ENCODE measurements at places on chromosomes 16 and 17. TPM values are rescaled to one million over a fixed set of nuclear protein-coding genes. Genes with fewer than 3 reads are reported as not detected.

The MSRB1 gene
- total RNA-seq = 17.4 TPM

The CCL17 gene
- not detected for total RNA-seq

The SMIM5 gene
- 0.48 TPM for total RNA-seq

The TBC1D3E gene
- not detected for total RNA-seq

DNA sequence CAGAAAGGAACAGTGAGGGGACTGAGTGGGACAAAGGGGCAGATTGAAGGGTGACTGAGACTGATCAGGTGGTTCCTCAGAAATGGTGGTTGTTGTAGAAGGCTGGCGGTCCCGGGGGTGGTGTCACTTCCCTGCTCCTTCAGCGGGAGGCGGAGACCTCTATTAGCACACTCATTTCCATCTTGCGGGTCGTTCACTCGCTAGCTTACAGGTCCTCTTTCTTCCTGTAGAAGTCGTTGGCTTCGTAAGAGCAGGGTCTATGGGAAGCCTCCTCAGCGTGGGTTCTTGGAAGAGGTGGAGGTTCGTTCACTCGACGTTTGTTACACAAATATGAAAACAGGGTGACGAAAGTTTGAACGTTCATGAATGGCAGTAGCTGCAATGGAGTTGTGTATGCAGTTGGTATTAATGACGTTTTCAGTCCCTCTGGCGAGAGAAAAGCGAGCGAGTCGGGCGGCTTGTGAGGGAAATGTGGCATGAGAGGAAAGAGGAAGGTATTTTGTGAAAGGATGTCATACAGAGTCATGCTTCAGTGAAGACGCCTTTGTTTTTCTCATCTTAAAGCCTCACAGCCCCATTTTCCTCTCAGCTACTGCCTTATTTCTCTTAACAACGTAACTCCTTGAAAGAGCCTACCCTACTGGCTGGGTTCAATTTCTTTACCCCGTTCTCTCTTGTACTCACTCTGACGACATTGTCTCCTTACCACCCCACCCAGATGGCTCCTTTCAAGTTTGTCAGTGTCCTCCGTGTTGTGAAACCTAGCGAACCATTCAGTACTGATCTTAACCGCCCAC lies 667 bp downstream of the EFCAB13 start:
- DNase-seq = peak; percentile 66
- H3K27me3 ChIP-seq = no peaks in the 10 kb centered on the region
- H3K4me1 ChIP-seq = no peaks in the 10 kb centered on the region
- H3K4me3 ChIP-seq = peak overlapping the region; percentile 73

- no peaks in the 10 kb centered on the region for H3K4me1 ChIP-seq
- peak overlapping the region; percentile 66 for H3K27ac ChIP-seq
- no peaks in the 10 kb centered on the region for H3K36me3 ChIP-seq
- no peaks in the 10 kb centered on the region for H3K27me3 ChIP-seq
- H3K4me3 ChIP-seq = no peak overlapping the region
- DNase-seq = no peak
Measured at GRCh38 chr16:50667497-50668367, 13.4 kb downstream of the SNX20 start.

GRCh38 chr17:83200231-83200699 lies 120.9 kb downstream of the METRNL start:
- peak overlapping the region; percentile 74 for H3K27ac ChIP-seq
- peaks cover 17% of the 10 kb centered on the region for H3K4me1 ChIP-seq
- DNase-seq = peak; percentile 90
- H3K4me3 ChIP-seq = no peak overlapping the region
- no peaks in the 10 kb centered on the region for H3K27me3 ChIP-seq
- H3K36me3 ChIP-seq = no peaks in the 10 kb centered on the region

DNA sequence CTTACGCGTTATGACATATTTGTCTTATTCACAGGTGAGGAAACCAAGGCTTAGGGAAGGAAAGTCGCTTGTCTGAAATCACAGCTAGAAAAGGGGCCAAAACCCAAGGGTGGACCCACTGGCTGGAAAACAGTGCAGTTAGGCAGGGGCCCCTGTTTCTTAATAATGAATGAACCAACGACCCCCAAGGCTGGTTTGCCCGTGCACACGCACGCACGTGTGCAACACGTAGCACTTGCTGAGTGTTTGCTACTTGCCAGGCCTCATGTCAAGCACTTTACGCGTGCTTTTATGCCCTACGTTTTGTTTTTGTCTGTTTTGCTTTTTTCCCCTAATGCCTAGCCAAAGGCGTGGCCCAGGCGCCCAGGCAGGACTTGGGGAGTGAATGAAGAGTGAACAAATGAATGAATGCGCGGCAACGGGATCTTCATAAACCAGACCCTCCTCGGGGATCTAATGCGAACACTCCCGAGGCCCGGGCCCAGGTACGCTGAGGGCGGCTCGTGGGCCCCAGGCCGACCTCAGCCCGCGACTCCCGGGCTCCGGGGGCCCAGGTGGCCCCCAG lies 571 bp upstream of the USP10 start:
- DNase-seq = no peak
- no peaks in the 10 kb centered on the region for H3K36me3 ChIP-seq
- peak overlapping the region; percentile 99 for H3K4me3 ChIP-seq
- peak overlapping the region; percentile 96 for H3K27ac ChIP-seq
- peaks cover 5% of the 10 kb centered on the region for H3K4me1 ChIP-seq

GRCh38 chr16:11356573-11357331 lies 11.5 kb downstream of the RMI2 start:
- H3K27ac ChIP-seq = no peak overlapping the region
- DNase-seq = no peak
- no peaks in the 10 kb centered on the region for H3K27me3 ChIP-seq

DNA sequence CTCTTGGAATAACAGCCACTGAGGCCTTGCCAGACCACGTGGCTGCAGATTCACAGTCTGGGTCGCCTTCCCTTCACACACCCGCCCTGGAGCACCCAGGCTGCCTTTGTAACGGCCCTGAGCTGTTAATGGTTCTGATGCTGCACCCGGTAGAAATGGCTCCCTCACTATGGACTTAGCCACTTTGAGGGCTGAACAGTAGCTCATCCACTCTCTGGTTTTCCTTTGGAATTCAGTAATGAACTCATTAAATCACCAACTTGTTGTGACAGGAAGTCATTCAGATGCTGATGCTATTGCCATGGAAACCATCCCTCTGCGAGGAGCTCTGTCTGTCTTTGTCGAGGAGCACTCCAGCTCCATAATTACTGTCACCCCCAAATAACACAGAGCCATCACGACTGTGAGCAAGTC lies 59.2 kb downstream of the CDK5R1 start:
- no peaks in the 10 kb centered on the region for H3K36me3 ChIP-seq
- H3K27ac ChIP-seq = no peak overlapping the region
- no peak for DNase-seq
- no peaks in the 10 kb centered on the region for H3K27me3 ChIP-seq

DNA sequence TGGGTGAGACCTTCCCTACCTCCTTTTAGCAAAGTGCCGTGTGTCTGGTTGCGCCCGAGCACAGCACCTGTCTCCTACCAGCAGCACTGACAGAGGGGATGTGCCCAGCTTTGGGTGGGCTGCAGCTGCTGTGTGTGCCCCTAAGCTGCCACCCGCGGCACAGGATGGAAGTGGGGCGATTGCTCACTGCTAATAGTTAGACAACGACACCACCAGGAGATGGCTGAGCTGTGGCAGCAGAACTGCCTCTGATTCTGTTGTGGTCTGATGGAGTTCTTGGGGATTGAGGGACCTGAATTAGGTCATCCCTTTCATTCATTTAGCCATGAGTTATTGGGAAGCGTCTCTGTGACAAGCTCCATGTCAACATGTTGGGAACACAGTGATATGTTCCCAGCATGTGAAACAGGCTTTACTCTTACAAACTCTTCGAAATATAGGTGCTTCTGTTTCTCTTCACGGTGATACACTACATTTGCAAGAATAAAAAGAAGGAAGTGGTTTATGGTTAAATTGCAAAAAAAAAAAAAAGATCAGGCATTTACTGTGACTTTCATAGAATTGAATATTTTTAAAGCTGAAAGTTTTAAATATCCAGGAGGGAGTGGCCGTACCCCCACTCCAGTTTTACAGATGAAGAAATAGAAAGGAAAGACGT lies 184.4 kb downstream of the MAF start:
- no peak overlapping the region for H3K4me3 ChIP-seq
- no peaks in the 10 kb centered on the region for H3K4me1 ChIP-seq
- DNase-seq = no peak
- H3K36me3 ChIP-seq = no peaks in the 10 kb centered on the region
- no peak overlapping the region for H3K27ac ChIP-seq
- no peaks in the 10 kb centered on the region for H3K27me3 ChIP-seq

GRCh38 chr17:65910836-65911235 lies 281.1 kb downstream of the CEP112 start:
- H3K27ac ChIP-seq = no peak overlapping the region
- H3K36me3 ChIP-seq = no peaks in the 10 kb centered on the region
- no peaks in the 10 kb centered on the region for H3K27me3 ChIP-seq
- DNase-seq = no peak
